ENCODE measurements at places on chromosomes 7 and 10.

DNA sequence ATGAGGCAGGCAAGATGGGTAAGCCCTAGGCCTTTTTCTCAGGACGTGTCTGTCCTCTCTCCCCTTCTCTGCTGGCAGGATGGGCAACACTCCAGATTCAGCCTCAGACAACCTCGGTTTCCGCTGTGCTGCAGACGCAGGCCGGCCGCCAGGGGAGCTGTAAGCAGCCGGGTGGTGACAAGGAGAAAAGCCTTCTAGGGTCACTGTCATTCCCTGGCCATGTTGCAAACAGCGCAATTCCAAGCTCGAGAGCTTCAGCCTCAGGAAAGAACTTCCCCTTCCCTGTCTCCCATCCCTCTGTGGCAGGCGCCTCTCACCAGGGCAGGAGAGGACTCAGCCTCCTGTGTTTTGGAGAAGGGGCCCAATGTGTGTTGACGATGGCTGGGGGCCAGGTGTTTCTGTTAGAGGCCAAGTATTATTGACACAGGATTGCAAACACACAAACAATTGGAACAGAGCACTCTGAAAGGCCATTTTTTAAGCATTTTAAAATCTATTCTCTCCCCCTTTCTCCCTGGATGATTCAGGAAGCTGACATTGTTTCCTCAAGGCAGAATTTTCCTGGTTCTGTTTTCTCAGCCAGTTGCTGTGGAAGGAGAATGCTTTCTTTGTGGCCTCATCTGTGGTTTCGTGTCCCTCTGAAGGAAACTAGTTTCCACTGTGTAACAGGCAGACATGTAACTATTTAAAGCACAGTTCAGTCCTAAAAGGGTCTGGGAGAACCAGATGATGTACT, 13.1 kb downstream of the PHKG1 start:
- no peak for DNase-seq

GRCh38 chr10:23432639-23433038, 6.2 kb upstream of the OTUD1 start:
- DNase-seq, result no peak

DNA sequence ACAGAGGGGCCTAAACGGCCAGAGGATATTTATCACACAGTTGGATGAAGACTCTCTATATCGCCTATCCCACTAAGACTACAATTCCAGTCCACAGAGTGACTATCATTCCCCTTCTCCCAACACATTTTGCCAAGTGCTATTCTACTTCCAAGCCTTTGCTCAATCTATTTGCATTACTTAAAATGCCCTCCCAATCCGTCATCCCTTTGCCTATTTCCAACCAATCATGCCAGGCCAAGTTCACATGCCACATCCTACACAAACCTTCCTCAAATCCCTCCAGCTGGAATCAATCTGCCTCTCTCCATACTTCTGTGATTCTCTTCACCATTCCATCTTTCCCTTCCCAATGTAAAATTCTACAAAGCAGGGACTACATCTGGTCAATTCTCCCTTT, 38.2 kb downstream of the SMURF1 start:
- no peak for DNase-seq

GRCh38 chr7:122143376-122143750, 686 bp downstream of the AASS start:
- DNase-seq, result peak; percentile 56

- no peak for DNase-seq
These were observed 347.8 kb downstream of the ETV1 start for GRCh38 chr7:13641714-13642113.

GRCh38 chr10:49289480-49289879, 9.5 kb upstream of the C10orf71 start:
- DNase-seq, result no peak

GRCh38 chr7:142614116-142614515, 135.2 kb upstream of the PRSS1 start:
- no peak for DNase-seq

GRCh38 chr10:94005050-94005449, 11.3 kb downstream of the PLCE1 start:
- DNase-seq, result no peak

DNA sequence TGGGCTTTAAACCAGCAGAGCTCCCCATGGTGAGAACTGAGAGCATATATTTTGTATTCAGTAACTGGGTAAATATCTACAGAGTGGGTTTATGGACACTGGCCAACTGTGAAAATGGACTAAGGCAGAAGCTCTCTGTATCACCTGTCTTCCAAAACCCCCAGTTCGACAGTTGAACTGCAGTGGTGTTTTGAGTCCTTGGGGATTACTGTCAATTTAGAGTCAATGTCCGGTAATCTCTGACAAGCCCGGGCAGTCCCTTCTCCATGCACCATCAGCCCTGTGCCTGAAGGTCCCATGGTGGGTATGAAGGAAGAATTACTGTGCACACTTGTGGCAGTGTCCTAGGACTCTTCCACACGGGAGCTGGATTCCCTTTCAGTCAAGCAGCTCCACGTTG, 235.0 kb downstream of the CCSER2 start:
- DNase-seq, result no peak

- no peak for DNase-seq
These were observed 218.6 kb upstream of the SLC26A5 start for GRCh38 chr7:103664577-103664976.
